GM12891 (cell line): ENCODE measurements at places on chromosomes 6 and 20.

- no peak for DNase-seq
Observed at GRCh38 chr6:163126741-163127140, 287.8 kb upstream of the QKI start.

DNA sequence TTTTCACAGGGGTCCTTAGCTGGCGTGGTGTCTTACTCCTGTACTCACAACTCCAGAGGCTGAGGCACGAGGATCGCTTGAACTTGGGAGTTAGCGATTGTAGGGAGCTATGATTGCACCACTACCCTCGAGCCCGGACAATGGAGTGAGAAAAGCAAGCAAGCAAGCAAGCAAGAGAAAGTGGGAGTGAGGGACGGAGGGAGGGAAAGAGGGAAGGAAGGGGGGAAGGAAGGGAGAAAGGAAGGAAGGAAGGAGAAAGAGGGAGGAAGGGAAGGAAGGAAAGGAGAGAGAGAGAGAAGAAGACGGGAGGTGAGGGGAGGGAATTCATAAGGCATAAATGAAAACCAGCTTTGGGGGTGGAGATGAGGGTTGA, 120.5 kb downstream of the TRIM27 start:
- no peak for DNase-seq

- DNase-seq, result no peak
Observed at GRCh38 chr6:82568290-82568993, 204.8 kb downstream of the TPBG start.

GRCh38 chr20:33568868-33569801, 79.2 kb downstream of the CBFA2T2 start:
- no peak for DNase-seq

DNA sequence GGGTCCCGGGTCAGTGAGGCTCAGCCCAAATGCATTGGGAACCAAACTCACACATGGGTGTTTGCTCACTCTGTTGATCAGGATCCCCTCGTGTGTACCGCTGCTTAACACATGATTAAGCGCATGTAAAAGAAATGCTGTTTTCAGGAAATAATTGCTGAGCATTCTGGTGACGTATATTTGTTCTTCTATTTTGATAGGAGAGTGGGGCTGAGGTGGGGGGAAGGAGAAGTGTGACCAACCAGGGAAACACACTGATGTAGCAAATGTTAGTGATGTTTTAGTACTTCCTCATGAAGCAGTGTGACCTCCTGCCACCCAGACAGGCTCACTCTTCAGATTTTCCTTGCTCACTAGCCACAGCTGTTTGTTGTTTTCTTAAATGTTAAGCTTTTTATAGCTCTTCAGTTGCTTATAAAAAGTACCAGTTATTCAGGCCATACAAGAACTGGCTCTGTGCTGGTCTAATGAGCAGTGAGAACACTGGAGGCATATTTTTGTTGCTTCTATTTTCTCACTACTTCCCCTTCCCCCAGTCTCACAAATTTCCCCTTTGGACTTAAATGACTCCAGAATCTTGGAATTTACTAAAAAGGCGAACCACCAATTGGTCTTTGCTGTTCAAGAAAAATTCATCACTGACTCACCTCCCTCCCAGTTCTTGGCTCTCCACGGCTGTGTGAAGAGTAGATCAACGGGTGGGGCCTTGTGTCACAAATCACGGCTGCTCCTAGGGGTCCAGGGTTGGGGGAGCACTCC, 79.2 kb upstream of the BACH2 start:
- DNase-seq, result no peak

DNA sequence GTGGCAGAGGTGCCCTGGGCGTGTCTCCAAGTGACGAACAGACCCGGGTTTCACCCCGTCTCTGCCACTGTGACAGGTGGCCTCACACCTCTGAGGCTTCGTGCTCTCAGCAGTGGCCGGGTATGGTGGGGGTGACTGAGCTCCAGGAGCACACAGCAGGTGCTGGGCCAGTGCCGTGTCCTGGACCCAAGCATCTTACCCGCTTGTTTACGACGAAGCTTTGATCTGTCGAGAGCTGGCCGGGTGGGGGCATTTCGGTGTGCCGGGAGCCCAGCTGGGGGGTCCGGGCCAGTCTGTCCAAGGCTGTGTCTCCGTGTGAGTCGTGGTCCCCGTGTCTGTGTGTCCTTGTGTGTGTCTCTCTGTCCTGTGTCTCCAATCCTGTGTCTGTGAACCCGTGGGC, 7.1 kb upstream of the LKAAEAR1 start:
- DNase-seq, result no peak

GRCh38 chr20:10492065-10492464, 57.0 kb downstream of the SLX4IP start:
- no peak for DNase-seq

- no peak for DNase-seq
Observed at GRCh38 chr6:135251498-135252441, 70.7 kb downstream of the MYB start.

GRCh38 chr20:57678340-57678739, 31.5 kb downstream of the PMEPA1 start:
- no peak for DNase-seq

DNA sequence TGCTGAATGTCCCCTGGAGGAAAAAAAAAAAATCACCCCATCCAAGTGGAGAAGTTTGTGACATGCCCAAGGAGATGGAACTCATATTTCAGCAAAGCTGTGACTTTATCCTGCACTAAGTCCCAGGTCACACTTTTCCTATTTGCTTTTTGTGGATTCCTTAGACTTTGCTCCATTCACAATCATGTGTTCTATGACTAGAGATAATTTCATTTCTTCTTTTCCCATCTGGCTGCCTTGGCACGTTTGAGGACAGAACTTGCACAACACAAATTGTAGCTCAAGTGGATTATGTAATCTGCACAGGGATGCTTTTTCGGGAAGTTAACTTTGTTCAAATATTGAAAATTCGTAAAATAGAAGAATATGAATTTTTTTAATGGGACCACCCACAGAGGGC, 100.7 kb upstream of the PTPN1 start:
- no peak for DNase-seq

DNA sequence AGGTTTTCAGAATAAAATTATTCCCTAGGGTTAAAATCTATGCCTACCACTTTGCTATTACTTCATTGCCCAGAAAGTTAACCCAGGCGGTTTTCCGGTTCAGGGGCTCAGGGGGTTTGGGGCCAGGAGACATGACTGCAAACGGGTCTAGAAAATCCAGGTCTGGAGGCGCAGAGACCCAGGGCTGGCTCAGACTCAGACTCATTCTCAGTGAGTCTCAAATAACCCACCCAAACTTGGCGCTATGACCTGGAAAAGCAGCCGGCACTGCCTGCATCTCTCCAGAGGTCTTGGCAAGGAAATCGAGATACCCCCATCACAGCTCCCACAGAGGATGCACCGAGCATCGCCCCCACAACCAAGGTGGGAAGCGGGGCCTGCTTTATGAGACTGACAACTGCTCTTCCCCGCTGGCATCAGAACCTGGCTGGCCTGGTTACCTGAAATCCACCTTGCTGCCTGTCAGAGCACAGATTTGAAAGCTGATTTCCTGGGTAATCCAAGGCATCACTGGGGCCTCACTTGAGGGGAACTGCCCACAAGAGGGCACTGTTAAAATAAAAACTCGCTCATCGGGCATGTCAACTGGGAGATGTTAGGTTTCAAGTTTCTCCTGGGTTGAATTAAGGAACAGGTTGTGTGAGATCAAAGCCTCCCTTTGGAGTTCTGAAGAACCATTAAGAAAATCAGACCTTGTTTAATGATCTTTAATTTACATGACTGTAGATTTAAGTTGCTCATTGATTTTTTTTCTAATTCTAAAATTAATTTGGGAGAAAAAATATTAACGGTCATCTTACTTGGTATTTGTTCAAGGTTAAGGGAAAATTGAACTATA, 55.1 kb downstream of the KIF16B start:
- peak; percentile 27 for DNase-seq
